ENCODE measurements at places on chromosomes 5 and 9.

DNA sequence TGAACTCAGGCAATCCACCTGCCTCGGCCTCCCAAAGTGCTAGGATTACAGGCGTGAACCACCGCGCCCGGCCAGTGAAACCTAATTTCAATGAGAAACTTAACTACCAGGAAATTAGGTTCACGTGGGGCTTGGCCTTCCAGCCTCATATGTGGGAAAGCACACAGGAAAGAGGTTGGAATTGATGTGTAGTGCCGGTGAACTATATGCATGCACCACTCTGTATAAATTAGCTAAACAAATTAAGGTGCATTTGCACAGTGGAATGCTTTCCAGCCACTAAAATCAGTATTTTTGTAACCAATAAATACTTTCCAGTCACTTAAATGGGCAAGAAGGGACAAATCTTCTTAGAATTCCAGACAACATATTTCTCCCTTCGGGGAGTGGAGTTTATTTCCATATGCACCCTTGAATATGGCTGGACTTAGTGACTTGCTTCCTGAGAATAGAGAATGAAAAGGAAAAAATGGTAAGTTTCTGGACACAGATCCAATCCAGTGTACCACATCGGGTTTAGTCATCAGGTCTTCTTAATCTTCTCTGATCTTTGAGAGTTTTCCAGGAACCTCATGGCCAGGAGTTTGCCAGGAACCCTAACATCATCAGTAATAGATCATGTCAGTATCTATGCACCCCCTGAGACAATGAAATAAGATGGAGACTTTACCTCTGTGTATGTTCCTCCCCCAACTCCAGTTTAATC is 24.9 kb downstream of the ATOX1 start:
- DNase-seq, result no peak

- DNase-seq, result peak; percentile 10
These were observed 28.2 kb downstream of the MTRR start for GRCh38 chr5:7897014-7897600.

GRCh38 chr9:128992995-128993394 is 35.1 kb downstream of the SH3GLB2 start:
- DNase-seq, result peak; percentile 24

DNA sequence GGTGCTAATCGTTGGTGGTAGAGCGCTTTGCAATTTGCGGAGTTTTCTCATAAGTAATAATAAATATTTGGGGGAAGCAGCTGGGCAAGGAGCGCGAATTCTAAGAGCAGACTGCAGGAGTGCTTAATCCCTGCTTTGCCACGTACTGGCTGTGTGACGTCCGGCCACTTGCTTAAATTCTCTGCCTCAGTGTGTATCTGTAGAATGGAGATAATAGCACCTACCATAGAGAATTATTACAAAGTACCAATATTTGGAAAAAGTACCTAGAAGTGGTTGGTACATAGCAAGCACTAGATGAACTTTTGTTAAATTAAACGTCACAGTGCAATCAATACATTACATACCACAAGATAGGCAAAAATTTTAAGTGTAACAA is 598 bp upstream of the TMED7 start:
- no peak for DNase-seq

GRCh38 chr5:172953776-172954675 is 5.2 kb upstream of the RPL26L1 start:
- DNase-seq, result no peak

GRCh38 chr9:110206389-110206788 is 1.6 kb downstream of the C9orf152 start:
- no peak for DNase-seq

GRCh38 chr9:106669835-106670234 is 193.1 kb upstream of the ZNF462 start:
- no peak for DNase-seq

GRCh38 chr9:73149371-73150067 is 2.1 kb upstream of the ANXA1 start:
- DNase-seq, result no peak

- no peak for DNase-seq
These were observed 214.4 kb upstream of the PAPPA start for GRCh38 chr9:115939065-115939765.

- DNase-seq, result no peak
These were observed 22.5 kb upstream of the FAM120AOS start for GRCh38 chr9:93475856-93476255.

DNA sequence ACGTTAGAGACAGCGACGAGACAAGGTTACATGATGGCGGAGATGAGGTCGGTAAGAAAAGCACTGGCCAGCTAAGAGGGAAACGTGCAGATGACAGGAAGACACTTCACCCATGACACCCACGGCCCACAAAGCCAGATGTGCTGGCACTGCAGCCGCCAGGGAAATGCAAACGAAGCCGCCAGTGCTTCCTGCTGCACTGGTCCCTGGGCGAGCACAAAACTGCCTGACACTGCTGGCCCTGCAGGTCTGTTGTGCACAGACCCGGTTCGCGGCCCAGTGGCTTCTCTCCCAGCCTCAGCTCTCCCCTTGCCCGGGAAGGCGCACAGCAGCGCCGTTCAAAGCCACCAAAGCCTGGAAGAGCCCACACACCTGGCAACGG is 20.3 kb downstream of the QSOX2 start:
- no peak for DNase-seq

DNA sequence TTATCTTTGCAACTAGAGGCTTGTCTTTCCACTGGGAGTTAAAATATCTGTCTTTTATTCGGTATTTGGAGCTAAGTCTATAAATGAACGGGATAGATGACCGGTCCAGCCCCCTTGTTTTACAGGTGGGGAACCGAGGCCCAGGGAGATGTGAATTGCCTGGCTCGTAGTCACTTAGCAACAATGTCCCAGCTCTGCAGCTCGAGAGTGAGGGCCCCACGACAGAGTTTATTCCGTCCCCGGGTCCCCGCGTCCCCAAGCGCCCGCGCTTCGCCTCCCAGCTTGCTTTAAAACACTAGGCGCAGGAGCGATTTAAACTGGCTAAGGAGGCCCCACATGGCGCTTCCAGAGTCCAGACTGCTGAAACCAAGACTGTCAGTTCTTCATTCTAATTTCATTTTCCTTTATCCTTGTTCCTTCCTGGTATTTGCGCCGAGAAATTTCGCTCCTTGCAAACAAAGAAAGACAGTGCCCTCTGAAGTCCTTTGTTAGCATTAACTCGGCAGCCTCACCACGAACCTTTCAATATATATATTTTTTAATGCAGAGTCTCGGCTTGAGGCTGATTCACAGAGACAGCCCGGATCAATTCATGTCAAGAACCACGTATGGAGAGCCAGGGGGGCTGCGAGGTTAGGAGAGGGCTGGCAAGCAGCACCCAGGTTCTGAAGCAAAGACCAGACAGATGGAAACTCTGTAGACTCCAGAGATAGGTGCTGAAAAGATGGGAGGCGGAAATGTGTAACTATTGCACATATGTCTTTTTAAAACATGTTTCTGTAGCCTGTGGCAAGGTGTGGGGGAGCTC is 1.4 kb upstream of the ENC1 start:
- DNase-seq, result peak; percentile 91

DNA sequence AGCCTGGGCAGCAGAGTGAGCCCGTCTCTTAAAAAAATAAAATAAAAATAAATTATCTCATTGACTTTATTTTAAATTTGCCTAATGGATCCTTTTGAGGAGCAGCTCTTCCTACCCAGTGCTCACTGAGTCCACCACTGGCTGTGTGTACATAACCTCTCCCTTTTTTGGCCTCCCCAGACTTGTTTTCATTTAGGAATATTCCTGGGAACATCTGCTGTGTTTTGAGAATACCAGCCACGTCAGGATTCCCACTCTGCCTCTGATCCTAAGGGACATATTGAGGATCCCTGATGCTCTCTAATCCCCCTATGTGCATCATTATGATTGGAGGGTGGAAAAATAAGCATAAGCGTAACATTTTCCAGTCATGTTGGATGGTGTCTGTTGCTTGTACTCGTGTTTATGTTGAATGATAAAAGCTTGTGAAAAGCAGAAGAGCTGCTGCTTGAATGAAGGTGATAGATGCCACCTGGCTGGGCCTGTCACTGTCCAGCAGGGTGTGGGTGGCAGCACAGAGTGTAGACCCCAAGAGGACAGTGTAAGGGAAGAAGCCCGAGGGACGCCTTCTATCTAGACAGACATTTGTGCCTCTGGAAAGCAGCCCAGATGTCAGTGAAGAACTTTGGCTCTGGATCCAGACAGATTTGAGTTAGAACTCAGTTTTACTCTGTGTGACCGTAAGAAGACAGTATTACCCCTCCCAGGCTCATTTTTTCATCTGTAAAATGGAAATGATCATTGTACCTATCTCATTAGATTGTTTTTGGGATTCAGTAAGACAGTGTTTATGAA is 15.4 kb downstream of the KCNN2 start:
- no peak for DNase-seq

GRCh38 chr9:129197978-129198318 is 19.9 kb upstream of the IER5L start:
- no peak for DNase-seq

All from eye (tissue), 1 donor.